ENCODE measurements at places on chromosomes 4 and X. TPM values are rescaled to one million over a fixed set of nuclear protein-coding genes. Genes with fewer than 3 reads are reported as not detected.

The SMIM10 gene
- 0.40 TPM for total RNA-seq

The MAGEA10 gene
- total RNA-seq: 0.86 TPM

The HSFX3 gene
- total RNA-seq: not detected

GRCh38 chrX:16762579-16762978 lies 23.7 kb upstream of the TXLNG start:
- DNase-seq: no peak

- DNase-seq: no peak
These were observed 483.7 kb upstream of the FTHL17 start for GRCh38 chrX:31555506-31555905.
